ENCODE measurements at places on chromosomes 1 and 21.

DNA sequence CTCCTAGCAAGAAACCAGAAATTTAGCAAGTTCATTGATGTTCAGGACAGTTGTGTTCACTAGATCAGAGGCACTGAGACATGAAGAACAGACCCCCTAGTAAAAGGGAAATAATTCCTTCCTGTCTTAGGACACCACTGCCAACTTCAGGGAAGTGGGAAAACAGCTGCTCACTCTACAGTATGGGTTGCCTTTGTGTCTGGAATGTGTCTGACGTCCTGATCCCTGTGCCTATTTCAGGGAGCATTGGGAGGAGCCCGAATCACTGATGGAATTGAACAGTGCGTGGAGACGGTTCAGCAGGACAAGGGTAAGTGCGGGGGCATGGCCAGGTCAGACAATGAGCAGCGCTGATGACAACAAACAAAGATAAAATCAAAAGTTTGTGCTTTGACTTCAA lies 21.0 kb downstream of the S100A11 start:
- no peak for DNase-seq

GRCh38 chr21:40639616-40640194 lies 207.3 kb downstream of the DSCAM start:
- DNase-seq: no peak

GRCh38 chr1:33696962-33697361 lies 166.9 kb upstream of the HMGB4 start:
- DNase-seq: no peak

DNA sequence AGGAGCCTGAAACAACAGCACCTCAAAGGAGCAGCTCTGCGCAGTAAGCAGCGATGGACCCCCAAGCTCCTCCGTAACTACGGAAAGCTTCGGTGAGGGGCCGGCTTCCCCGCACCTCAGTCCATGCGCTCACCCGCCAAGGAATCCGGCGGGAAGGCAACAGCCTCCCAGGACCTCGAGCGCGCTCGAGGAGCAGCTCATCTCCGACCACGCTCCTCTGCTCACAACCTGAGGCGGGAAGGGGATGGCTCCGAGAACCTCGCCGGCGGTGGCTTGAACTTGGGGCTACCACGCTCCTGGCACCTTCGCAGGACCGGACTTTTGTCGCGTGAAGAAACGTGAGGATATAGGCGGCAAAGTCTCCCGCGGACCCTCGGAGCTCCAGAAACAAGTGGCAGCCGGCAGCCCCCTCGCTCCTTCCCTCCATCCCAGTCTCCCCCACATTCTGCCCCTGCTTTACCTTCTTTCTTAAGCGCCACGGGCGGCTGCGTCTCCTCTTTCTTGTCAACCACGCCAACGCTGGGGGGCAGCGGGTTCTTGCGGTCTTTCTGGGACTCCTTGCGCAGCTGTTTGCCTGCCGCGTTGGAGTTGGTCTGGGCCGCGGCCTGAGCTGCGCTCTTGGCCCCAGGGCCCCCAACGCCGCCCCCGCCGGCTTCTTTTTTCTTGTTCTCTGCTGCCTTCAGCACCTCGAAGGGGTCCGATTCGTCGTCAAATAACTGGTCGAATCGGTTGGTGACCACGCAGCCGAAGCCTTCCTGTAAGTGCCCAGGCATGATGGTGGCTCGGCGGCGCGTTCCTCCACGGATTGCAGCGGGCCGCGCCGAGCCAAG lies 459 bp downstream of the SERBP1 start:
- peak; percentile 29 for DNase-seq

DNA sequence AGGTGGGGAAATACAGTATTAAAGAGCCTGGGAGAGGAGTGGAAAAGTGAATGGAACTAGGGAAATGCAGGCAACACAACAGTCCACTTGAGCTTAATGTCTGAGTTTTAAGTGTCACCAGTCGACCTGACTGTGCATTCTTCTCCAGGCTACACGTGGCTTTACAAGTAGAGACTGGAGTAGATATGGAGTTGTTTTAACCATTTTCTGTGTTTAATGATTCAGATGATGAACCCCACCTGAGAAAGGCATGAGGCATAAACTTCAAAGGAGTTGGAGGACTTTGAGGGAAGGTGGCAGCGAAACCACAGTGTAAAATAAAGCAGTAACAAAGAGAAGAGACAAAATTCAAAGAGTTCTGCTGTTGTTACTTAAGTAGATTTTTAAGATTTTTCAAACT lies 12.6 kb downstream of the FUBP1 start:
- DNase-seq: no peak

DNA sequence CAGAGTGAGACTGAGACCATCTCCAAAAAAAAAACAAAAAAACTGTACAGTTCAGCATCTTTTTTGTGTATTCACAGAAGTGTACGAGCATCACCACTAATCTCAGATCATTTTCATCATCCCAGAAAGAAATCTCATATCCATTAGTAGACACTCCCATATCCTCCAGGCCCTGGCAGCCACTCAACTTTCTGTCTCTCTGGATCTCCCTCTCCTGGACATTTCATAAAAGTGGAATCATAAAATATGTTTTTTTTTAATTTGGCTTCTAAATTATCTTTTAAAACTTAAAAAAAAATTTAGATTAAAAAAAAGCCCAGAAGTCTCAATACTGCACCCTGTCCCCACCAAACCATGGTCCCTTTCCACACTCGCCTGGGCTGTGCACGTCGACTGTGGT lies 22.1 kb downstream of the RIPPLY3 start:
- DNase-seq: no peak

DNA sequence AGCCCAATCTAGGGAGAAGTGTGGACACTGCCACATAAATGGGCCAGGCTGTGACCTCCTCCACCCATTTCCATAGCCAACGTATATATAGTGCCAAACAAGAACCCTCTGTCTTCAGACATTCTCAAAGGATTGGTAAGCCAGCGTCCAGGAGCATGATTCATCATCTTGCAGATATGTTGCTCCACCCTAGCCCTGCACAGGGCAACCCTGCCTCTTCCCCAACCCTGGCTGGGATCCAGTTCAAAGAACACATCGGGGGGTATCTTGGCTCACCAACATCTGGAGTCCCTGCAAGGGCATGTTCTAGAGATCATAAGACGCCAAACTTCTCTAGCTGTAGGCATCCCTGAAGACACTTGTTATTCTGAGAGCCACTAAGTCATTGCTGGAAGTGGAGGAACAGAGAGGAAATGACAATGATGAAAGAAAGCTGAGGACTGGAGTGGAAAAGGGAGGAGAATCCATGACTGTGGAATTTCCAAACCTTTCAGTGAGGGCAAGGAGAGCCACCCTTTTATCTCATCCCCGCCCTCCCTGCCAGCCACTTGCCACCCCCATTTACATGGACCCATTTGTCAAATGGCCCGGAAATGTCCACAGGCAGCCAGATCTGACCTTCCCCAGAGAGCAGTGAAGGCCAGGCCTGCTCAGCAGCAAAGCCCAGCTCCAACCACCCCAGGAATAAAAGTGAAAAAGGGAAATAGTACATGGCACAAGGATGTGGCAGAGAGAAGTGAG lies 144.1 kb upstream of the CTTNBP2NL start:
- DNase-seq: no peak

GRCh38 chr1:243745356-243745755 lies 104.7 kb downstream of the AKT3 start:
- DNase-seq: no peak

- no peak for DNase-seq
Measured at GRCh38 chr1:204728456-204728855, 42.9 kb upstream of the LRRN2 start.

DNA sequence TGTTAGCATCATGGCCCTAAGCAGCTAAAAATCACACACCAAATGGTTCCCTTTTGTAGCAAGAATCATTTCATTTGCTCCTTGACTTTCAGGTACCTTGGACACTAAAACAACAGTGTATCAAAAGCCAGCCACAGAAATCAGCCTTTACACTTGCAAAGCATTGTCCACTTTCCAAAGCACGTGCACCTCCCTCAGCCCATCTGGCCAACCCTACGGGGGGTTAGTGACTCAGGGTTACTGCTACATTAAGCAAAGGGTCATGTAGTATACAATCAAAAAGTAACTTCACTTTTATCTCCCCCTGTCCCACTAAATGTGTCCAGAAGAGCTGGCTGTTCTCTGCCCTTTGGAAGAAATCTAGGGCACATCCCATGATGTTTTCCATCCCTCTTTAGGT lies 149.7 kb downstream of the HIVEP3 start:
- DNase-seq: no peak

- no peak for DNase-seq
Measured at GRCh38 chr1:216461466-216461865, 38.2 kb upstream of the USH2A start.

- DNase-seq: no peak
Measured at GRCh38 chr1:206049293-206049692, 3.7 kb upstream of the RHEX start.

DNA sequence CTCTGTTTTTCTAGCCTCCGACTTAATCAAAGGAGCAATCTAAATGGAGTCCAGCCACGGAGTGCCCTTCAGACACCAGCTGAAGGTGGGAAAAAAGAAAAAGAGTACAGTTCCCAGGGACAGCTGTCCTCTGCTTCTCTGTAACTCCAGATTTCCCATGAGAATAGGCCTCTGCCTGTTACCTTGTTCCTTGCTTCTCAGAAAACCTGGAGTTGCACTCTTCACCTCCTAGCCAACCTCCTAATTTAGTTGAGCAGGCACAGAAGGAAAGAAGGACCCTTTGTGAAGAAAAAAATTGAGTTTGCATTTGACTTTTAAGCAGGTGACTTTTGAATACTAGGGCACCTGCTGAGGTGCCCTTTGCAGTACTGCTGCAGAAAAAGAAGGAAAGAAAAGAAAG lies 8.3 kb downstream of the BARHL2 start:
- DNase-seq: no peak

GRCh38 chr1:30250984-30251850 lies 472.2 kb downstream of the MATN1 start:
- no peak for DNase-seq

GRCh38 chr21:42665026-42665425 lies 11.6 kb downstream of the PDE9A start:
- no peak for DNase-seq

GRCh38 chr21:36804874-36805611 lies 106.1 kb downstream of the SIM2 start:
- no peak for DNase-seq

GRCh38 chr1:77413541-77414335 lies 131.9 kb downstream of the AK5 start:
- DNase-seq: no peak

GRCh38 chr1:1748686-1749321 lies 24.6 kb upstream of the CDK11A start:
- DNase-seq: no peak
